ENCODE measurements at places on chromosomes 3 and 15.

DNA sequence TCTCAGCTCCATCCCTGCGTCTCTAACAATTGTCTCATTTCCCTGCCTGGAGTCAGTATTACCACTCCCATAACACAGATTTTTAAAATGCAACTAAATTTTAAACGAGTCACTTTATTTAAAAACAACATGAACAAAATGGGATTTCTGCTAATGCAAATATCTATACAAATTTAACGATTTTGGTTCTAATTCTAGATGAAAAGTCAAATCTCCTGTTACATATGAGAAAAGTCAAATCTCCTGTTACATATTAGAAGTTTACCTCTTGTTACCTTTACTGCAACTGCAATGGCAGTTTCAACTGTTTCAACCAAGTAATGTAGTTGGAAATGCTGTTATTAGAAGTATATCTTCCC lies 578 bp upstream of the RPL39L start:
- DNase-seq: no peak

DNA sequence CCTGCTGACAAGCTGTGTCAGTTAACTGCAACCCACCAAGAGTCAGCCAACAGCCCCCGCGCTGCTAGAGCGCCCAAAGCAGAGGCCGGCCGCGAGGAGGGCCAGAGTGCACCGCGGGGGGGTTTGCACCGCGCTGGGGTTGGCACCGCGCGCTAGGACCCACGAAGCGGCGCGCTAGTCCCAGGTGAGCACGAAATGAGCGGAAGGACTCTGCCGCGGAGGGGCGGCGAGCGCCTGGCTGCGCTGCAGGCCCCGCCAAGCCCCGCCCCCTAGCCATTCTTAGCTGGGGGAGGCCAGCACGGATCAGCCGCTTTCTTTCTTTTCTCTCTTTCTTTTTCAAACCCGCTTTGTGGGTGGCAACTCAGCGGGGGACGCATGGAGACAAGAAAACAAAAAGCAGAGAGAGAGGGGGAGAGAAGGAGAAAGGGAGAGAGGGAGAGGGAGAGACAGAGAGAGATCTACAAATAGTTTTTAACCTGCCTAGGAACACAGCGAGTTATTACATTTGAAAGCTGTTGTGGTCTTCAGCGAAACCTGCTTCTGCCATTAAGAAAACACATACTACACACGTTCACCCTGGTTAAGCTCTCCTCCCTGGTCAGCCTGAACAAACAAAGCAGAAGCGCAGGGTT lies 6.9 kb upstream of the FOXB1 start:
- peak; percentile 52 for DNase-seq

DNA sequence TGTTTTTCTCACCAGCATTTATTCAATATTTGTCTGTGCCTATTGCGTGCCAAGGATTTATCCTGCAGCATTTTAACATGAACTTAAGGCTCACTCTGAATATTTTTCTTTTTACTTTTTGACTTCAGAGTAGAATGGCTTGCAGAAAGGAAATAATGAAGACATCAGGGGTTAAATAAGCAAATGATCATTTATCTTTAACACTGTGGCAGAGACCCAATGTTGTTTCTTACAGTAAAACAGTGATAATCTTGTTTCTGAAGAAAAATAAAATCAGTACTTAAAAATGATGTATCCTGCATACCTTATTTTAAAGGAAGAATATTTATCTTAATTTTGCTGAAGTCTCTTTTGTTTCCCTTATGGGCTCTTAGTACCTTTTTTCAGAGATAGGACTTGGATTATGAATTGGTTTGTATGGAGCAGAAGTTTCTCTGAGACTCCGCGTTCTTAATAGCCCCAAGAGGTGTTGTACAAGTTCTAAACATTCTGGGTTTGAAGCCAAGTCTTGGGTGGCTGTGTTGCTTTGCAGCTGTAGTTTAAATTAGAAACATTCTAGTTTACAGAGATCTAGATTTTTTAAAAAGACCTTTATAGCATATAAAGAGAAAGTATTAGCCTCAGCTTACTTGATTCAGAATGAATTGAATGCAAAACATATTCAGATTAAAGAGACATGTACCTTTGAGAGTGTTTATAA lies 40.5 kb downstream of the COL6A6 start:
- DNase-seq: no peak

DNA sequence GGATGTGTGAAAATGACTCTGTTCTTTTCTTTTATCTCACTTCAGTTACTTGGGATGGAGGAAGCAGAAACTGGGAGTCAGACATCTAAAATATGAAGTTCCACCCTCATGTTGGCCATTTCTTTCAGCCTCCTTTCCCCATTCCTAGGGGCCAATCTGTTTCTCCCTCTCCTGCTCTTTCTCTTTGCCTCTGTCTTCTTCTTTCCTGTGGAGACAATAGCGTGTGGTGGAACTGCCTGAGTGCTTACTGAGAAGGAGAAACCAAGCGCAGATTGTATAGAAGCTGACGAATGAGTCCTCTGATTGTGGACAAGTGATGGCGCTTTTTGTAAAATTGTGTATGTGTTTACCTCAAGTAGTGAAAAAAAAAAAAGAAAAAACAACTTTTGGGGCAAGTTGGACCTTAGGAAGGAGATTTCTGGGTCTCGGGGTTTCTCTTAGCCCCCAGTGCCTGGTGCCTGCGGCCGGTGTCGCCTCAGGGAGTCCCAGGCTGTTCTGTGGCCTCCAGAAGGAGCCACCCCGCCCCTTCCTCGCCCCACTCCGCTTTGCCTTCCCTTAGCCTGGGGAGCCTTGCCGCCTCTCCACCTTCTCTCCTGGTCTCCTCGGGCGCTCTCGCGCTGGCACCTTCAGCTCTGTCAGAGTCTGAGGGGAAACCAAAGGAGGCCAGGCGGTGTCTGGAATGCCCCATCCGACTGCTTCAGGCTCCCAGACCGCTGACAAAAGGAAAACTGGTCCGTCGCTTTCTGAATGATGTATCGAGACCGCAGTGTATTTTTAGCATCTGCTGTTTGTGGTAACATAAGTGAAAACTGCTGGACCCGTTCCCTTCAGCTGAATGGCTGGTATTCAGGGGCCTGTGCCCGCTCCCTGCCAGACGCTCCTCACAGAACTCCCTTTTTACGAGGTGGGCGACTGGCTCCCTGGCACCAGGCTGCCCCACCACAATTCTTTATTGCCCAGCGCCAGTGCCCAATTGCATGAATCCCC lies 30.1 kb downstream of the SCG5 start:
- DNase-seq: no peak

DNA sequence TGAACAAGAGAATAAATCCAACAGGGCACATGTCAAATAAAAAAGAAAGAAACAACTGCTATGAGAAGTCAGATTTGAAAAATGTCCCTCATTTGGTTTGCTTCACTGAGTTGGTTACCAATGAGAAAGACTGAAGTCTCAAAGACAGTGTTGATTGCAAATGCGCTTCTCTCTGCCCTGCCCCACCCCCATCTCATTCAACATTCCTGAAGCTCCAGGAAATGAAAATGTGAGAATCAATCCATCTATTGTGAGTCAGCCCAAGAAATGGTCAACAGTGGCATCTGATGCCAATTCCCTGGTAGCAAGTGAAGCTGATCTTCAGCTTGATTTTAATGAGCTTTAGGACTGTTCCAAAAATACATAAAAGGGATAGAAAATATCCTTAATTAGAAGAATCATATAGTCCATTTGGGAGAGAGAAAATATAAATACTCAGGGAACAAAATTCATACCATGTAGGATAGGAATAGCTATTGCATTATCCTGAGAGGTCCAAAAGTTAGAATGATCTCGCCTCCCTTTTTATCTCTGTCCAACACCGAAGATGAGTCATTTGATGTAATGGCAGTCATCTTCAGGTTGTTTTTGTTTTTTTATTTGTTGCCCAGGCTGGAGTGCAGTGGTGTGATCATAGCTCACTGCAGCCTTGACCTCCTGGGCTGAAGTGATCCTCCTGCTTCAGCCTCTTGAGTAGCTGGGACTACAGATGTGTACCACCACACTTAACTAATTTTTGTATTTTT lies 200.3 kb upstream of the UMPS start:
- DNase-seq: no peak

- no peak for DNase-seq
These were observed 31.6 kb upstream of the ACP3 start for GRCh38 chr3:132285620-132285945.

DNA sequence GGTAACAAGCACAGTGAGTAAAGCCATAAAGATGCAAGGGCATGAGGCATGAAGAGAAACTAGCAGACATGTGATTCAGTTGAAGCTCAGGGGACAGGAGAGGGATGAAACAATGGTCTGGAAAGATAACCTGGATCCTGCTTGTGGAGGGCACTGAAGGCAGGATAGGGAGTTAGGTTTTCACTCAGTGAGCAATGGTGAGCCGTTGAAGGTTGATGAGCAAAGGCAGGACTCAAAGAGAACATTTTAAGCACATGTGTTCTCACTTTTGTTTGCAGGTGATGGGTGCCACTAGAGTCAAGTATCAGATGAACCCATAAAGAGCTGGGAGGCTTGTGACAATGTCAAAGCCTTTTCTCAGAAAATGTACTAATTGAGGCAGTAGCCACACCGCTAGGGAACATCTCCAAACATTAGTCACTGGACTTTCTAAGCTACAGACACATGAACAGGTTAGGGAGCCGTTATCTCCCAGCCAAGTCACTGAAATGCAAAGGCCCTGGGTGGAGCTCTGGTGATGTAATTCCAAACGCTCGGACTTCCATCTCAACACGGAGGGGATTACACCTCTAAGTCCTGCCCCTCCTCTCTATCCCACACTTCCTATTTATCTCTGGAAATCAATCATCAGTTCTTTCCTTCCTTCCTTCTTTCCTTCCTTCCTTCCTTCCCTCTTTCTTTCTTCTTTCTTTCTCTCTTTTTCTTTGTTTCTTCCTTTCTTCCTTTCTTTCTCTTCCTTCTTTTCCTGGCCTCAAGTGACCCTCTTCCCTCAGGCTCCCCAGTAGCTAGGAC lies 22.7 kb downstream of the KLHL6 start:
- DNase-seq: no peak

- no peak for DNase-seq
These were observed 7.1 kb downstream of the KAT2B start for GRCh38 chr3:20047341-20047779.

DNA sequence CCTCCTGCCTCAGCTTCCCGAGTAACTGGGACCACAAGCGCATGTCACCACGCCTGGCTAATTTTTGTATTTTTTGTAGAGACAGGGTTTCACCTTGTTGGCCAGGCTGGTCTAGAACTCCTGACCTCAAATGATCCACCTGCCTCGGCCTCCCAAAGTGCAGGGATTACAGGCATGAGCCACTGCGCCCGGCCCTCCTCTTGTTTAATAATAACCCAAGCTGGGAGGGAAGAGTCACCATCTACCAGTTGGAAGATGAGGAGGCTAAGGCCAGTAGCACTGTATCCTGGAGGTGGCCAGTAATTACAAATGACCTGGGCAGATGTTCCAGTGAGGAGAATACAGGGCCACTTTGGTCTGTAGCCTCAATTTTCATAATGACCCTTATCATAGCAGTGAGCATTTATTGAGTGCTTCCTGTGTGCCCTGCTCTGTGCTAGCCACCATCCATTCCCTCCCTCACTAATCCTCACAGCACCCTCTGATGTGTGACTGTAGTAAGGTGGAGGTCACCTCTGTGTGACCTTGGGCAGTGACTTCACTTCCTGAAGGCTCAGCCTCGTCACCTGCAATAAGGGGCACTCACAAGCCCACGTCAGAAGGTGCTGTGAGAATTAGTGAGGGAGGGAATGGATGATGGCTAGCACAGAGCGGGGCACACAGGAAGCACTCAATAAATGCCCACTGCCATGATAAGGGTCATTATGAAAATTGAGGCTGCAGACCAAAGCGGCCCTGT lies 64.2 kb downstream of the ABTB1 start:
- DNase-seq: no peak

DNA sequence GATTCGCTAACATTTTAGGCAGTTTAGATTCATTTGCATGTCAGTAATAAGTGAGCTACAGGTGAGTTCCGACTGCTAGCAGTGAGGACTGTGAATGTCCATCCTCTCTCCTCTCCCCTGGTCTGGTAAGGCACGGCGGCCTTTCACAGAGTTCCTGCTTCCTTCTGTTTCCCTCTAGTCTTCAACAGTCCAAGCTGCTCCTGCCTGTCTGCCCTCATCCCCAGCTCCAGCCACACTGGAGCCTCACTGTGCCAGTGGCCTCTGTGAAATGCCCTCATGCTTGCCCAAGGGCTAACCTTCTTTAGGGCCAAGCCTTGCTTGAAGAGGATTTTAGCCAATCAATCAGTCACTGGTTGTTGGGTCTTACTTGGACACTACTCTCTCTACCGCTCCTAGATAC lies 145.8 kb upstream of the BHLHE40 start:
- no peak for DNase-seq

DNA sequence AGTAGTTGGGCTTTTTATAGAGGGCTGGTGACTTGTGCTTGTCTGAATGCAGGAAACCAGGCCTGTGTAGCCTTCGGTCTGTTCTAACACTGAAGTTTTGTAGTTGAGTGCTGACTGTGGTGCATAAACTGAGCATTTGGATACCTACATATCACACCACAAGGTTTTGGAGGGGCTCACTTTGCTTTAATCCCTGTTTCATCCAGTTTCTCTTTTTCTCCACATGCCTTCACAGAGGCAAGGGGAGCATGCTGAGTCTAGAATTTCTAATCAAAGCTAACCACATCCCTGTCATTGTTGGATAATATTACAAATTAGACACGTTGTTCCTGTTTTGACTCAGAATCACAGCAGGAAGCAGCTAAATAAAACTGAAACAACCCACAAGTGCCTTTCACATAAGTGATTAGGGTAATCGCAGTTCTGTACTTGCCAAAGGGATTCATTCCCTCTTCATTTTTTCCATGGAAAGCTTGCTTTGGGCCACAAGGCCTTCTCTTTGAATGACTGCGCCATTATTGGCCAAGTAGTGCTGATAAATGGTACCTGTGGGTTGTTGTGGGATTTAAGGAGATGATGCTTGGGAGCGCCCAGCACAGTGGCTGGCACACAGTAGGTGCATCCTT lies 48.9 kb downstream of the TGFBR2 start:
- DNase-seq: no peak

GRCh38 chr3:113771993-113772392 lies 25.2 kb downstream of the ATP6V1A start:
- no peak for DNase-seq

DNA sequence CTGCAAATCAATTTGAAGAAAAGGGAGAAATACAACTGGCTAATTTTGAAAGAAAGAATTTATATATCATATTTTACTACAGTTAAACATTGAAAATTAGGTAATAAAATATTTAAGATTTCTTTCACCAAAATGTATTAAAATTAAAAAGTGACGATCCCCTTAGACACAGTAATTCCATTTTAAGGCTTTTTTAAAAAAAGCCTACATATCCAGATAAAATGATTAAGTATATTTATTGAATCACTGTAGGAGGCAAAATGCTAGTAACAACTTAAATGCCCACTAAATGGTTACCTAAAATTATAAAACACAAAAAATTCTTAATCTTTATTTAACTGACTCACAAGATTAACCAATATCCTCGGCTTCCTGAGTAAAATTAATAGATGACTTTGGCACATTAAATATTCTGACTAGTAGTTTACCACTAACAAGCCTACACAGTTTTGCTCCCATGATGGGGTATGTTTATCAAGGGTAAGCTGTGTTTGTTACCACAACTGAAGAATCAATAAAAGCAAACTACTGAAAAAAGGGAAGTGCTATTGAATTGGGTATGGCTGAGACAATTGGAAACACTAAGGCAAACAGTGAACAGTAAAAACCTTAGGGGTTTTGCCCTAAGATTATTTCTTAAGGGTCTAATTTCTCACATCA lies 28.4 kb downstream of the ANKRD28 start:
- DNase-seq: no peak
